H9 (cell line): ENCODE measurements at places on chromosomes 12 and 14. TPM values are rescaled to one million over a fixed set of nuclear protein-coding genes. Genes with fewer than 3 reads are reported as not detected.

- no peaks in the 10 kb centered on the region for H3K27me3 ChIP-seq
- no peak overlapping the region for H3K27ac ChIP-seq
- no peaks in the 10 kb centered on the region for H3K36me3 ChIP-seq
- H3K4me3 ChIP-seq: no peak overlapping the region
- H3K4me1 ChIP-seq: no peaks in the 10 kb centered on the region; the same call in 1 of the 2 replicates
- no peak for DNase-seq
Measured at GRCh38 chr12:100789146-100789545, 5.4 kb upstream of the ANO4 start.

DNA sequence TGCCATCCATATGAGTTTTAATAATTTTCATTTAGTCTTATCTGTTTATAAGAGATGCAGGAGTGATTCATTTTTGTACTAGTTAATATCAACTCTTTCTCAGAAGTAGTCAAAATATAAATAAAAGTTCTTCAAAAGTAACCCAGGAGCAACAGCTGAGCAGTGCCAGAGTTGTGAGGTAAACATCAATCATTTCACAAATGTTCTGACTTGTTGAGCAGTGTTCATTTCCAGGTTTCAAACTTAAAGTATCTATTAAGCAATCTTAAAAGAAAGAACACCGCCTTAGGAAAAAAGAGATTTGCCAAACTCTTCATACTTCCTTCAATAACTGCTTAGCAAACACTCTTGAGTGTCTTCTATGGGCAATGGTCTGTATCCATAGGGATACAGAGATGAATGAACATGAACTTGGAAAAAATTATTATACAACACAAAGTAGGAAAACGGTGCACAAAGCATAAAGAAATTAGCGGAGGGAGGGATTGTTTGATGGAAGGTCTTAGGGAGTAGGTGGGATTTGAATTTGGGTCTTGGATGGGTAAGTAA, 41.9 kb upstream of the POC1B start:
- no peaks in the 10 kb centered on the region for H3K36me3 ChIP-seq
- H3K27me3 ChIP-seq: no peaks in the 10 kb centered on the region
- no peak overlapping the region for H3K4me3 ChIP-seq
- no peaks in the 10 kb centered on the region for H3K4me1 ChIP-seq
- no peak for DNase-seq

GRCh38 chr14:56587701-56588100, 8.1 kb downstream of the TMEM260 start:
- no peak overlapping the region for H3K4me3 ChIP-seq
- no peaks in the 10 kb centered on the region for H3K36me3 ChIP-seq
- no peaks in the 10 kb centered on the region for H3K27me3 ChIP-seq
- H3K4me1 ChIP-seq: no peaks in the 10 kb centered on the region
- H3K27ac ChIP-seq: no peak overlapping the region

ZNF705A gene
- total RNA-seq: not detected in 2 replicates

GPRC5A gene
- 0.09 and 0.13 TPM in 2 replicates for total RNA-seq

GSG1 gene
- 0.22 and 0.33 TPM in 2 replicates for total RNA-seq
